ENCODE measurements at places on chromosomes 6 and 20.

DNA sequence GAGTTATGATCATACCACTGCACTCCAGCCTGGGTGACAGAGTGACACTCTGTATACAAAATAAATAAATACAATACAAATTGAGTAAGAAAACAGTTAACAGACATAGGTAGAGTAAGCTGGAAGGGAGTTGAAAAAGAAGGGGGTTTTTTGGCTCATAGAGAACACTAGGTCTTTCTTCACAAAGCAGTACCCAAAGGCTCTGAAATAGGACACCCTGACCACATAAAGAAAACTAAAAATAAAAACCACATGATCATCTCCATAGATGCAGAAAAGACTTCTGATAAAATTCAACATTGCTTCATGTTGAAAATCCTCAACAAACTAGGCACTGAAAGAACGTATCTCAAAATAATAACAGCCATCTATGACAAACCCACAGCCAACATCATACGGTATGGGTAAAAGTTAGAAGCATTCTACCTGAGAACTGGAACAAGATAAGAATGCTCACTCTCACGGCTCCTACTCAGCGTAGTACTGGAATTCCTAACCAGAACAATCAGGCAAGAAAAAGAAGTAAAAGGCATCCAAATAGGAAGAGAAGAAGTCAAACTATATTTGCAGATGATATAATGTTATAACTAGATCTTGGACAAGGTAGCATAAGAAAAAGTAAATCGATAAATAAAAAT lies 48.6 kb downstream of the TOMM6 start:
- no peak for DNase-seq

DNA sequence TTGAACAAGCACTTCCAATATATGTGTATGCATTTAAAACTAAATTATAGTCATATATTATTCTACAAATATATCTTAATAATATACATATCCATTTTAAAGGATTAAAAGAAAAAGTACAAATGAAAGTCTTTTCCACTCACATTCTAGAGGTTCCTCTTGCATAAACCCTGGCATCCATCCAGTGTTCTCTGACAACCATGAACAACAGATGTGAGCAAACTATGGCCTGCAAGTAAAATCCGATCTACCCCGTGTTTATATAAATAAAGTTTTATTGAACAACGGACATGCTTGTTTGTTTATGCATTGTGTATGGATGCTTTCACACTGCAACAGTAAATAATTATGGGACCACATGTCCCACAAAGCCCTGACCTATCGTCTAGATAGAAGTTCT lies 1122.3 kb downstream of the EPHA7 start:
- no peak for DNase-seq

GRCh38 chr6:90274451-90275030 lies 22.1 kb downstream of the BACH2 start:
- DNase-seq = no peak

DNA sequence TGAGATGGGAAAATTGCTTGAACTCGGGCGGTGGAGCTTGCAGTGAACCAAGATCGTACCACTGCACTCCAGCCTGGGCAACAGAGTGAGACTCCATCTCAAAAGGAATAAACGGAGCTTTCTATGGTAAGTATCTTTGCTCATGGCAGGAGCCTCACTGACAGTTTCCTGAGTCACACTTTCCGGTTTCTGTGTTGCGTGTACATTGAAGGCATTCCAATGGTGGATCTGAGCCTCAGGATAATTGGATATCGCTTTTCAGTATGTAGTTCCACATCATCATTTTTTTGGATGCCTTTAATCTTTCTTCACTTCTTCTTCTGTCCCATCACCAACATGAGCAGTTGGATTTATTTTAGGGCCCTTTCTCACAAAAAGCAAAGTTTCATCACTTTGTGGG lies 28.6 kb upstream of the GTSF1L start:
- no peak for DNase-seq

DNA sequence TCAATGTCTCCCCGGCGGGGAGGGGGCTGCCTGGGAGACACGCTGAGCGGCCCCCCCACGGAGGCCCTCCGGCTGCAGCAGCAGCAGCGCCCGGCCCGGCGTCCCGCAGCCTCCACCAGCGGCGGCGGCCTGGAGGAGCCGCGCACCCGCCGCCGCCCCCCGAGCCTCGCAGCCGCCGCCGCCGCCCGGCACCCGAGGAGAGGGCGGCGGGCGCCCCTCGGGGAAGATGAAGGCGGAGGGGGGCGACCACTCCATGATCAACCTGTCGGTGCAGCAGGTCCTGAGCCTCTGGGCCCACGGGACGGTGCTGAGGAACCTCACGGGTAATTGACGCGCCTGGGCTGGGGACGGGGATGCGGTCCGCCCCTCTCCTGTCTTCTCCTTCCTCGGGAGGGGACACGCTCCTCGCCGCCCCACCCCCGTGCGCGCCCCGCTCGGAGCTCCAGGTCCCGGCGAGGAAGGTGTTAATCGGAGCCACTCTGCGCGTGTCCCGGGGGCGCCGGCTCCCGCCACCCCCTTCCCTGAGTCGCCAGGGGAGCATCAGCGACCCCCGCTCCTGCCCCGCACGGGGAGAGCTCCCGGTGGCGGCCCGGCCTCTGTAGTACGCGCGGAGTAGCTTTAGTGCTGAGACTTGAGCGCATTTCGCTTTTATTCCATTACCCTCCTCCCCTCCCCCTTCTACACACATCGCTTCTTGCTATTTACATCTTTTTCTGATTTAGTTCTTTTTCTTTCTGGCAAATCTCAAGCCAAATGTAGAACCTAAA lies 686 bp downstream of the TMEM170B start:
- DNase-seq = no peak

DNA sequence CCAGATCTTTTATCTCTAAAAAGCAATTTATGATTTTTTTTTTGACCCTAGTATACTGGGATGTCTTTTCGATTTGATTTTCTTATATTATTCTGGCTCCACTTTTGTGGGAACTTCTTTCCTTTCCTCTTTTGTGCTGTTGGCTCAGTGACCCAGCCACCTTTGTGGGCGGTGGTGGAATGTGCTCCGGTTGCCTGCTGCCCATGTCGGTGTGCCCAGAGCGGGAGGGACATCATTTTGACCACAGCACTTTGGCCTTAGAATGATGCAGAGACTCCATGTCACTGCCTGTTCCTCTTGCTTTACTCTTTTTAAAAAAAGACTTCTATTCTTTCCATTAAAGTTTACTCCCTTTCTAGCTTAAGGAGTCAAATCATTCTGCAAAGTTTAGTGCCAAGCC lies 198.0 kb downstream of the FARS2 start:
- no peak for DNase-seq

DNA sequence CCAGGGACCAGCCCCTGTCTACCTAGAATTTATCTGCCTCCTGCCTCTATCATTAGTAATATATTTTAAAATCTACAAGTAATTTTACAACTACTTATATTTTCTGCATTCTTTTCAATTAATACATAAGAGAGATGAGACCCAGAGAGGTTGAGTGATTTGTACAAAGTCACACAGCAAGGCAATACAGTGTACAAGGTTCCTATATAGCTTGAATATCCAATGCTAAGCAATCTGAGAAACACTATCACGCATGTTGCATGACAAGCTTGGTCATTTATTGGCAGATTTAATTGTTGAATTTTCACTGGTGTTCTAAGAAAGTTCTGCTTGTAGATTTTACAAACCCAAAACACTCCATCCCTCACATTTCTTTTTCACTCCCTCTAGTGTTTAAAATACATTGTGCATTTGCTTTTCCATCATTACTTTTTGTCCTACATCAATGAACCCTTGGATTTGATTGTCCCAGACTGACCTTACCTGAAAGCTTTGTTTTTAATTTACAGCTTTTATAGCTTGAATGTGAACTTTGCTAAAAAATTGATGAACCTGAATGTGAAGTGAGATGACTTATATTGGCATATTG lies 520.9 kb upstream of the CITED2 start:
- DNase-seq = no peak

GRCh38 chr6:56999049-56999448 lies 44.1 kb downstream of the BEND6 start:
- DNase-seq = no peak

GRCh38 chr6:110325197-110325596 lies 33.0 kb downstream of the METTL24 start:
- DNase-seq = no peak

DNA sequence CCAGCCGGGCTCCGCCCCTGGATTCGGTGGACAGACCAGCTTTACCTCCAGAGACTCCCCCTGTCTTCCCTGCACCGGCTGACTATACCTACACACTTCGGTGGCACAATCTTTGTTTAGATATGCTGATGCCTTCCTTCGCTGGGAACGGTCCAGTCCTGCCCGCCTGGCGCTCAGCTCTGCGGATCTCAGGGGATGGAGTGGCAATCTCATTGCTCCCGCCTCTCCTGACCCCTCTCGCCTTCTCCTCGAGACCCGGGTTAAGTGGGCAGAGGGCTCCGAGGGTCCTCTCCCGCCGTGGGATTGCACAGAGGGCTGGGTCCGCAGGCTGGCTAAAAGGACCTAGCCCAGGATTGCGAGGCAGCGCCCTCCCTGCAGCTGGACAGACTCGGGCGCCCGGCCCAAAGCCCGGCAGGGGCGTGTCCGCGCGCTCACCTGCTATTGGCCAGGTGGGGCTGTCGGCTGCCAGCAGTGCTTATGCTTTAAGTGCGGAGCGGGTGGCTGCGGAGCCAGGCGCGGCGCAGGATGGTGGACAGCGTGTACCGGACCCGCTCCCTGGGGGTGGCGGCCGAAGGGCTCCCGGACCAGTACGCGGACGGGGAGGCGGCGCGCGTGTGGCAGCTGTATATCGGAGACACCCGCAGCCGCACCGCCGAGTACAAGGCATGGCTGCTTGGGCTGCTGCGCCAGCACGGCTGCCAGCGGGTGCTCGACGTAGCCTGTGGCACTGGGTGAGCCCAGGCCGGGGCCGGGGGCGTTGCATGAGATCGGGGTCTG lies at the start of gene GNMT:
TSS of gene GNMT (plus strand) at position 512 of the 777 bp plus-strand sequence. CDS start at position 526, 14 bp downstream.
- DNase-seq = no peak

GRCh38 chr6:1796706-1797529 lies 187.2 kb downstream of the FOXC1 start:
- DNase-seq = no peak

GRCh38 chr6:42199106-42199981 lies 4.6 kb upstream of the GUCA1B start:
- DNase-seq = no peak
